ENCODE measurements at places on chromosomes 1 and 21.

- DNase-seq: no peak
These were observed 993 bp upstream of the DSCAM start for GRCh38 chr21:40847951-40848350.

GRCh38 chr1:112700290-112701226, 6.4 kb downstream of the RHOC start:
- peak; percentile 92 for DNase-seq

- peak; percentile 45 for DNase-seq
These were observed 46.9 kb downstream of the GIPC2 start for GRCh38 chr1:78092643-78093042.

- DNase-seq: peak; percentile 47
These were observed 249.1 kb upstream of the NR5A2 start for GRCh38 chr1:199778324-199778955.

- no peak for DNase-seq
These were observed 17.7 kb downstream of the TESK2 start for GRCh38 chr1:45473302-45473701.

DNA sequence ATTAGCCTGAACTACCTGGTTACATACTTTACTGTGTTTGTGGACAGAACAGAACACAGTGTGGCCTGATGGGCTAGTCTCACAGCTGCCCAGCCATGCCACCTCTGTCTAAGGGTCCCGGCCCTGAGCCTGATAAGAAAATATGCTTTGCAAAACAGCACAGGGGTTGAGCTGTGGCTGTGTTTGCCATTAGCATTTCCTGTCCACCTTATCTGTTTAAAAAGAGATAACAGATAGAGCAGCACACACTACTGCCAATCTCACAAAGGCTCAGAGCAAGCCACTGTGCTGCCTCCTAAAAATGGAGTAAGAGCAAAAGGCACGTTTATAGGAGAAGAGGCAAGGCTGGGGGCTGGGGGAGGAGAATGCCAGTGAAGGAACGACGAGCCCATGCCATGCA, 95.0 kb downstream of the SUSD4 start:
- DNase-seq: no peak

GRCh38 chr1:21325231-21325718, 35.0 kb upstream of the ECE1 start:
- DNase-seq: no peak

DNA sequence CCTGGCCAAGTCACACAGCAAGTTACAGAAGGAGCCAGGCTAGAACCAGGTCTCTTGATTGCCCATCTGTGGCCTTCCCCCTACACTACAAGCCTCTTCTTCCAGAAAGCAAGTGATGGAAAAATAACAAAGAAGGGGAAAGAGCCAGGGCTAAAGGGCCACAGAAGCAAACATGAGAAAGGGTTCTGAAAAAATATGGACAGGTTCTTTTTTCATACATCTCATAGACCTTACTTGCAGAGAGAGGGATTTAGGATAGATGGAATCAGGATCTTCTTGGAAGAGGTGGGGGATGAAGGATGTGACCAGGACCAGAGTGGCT, 3.2 kb downstream of the RHBG start:
- no peak for DNase-seq

DNA sequence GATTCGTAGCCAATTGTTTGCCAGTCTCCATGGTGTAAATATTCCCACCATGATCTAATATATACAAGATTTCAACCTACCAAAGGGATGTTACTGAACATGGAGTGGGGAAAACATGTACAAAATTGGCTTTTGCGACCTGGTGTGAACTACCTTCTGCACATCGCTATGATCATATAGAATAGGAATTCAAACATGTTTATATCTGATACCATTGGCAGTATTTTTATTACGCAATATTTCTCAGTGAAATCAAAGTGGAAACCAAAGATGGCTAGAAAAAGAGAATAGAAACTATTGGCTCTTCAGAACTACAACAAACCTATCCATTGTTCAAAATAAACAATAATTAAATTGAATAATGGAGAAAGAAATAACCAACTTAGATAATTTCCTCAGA, 285.1 kb downstream of the TPR start:
- DNase-seq: no peak

- no peak for DNase-seq
These were observed 19.1 kb downstream of the NPPA start for GRCh38 chr1:11828511-11828910.

DNA sequence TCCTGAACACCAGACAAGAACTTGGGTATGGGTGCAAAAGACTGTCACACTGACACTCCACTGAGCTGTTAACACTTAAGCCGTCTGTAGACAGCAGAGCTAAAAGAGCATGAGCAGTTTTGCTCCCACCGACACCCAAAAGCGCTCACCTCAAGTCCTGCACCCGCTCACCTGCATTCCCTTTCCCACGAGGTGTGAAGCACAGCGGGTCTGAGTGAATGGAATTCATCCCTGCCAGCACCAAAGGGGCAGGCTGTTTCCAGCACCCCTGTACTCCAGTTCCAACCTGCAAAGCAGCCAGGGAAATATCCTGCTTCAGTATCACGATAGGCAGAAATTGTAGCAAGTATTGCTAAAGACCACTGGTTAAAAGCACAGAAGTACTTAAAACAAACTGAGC, 28.8 kb downstream of the KRTAP21-3 start:
- no peak for DNase-seq

DNA sequence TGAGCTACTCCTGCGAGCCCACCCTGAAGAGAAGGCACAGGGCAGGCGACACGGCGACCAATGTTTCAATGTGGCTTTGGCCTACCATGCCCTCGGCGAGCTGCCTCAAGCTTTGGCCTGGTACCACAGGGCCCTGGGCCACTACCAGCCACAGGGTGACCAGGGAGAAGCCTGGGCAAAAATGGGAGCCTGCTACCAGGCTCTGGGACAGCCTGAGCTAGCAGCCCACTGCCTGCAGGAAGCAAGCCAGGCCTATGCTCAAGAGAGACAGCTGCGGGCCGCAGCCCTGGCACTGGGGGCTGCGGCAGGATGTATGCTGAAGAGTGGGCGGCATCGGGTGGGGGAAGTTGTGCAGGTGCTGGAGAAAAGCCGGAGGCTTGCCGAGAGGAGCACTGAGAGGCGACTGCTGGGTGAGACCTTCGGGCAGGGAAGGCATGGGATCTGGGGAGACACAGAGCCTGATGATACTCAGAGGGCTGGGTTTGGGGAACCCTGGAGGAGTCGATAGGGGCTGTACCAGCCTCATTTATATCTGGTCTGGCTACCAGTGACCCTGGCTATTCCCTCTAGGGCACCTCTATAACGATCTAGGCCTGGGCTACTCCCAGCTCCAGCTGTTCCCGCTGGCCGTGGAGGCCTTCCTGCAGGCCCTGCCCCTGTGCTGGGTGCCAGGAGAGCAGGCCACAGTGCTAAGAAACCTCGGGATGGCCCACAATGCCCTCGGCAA, 2.3 kb downstream of the TTC24 start:
- no peak for DNase-seq
